ENCODE measurements at places on chromosomes 2 and 18.
A peak's percentile ranks its signal among the peaks of the same experiment; 100 is the strongest.

- no peak for DNase-seq
Observed at GRCh38 chr2:174383796-174384195, 11.7 kb upstream of the SCRN3 start.

- DNase-seq = no peak
Observed at GRCh38 chr2:25373269-25373981, 31.7 kb upstream of the DNMT3A start.

DNA sequence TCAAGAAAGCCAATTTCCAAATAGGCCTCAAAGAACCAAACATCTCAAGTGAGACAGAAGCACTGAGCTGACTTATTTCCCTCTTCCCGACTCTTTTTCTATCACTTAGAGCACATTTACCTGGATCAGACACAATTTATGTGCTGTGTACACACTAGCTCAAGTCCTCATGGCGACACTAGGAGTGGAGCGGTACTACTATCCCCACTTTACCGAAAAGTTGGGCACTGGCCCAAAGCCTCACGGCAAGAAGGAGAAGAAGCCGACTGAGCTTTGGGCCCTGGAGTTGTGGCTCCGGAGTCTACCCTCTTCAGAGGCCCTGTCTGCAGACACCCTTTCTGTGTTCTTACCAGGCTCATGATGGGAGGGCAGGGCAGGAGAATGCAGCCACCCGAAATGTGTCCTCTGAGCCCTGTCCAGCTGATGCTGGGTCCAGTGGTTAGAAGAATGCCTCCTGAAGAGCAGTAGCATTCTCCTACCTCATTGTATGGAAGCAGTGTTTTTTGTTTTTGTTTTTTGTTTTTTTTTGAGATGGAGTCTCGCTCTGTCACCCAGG lies 91.7 kb upstream of the CNGA3 start:
- no peak for DNase-seq

GRCh38 chr2:166881177-166881576 lies 7.1 kb upstream of the XIRP2 start:
- no peak for DNase-seq

DNA sequence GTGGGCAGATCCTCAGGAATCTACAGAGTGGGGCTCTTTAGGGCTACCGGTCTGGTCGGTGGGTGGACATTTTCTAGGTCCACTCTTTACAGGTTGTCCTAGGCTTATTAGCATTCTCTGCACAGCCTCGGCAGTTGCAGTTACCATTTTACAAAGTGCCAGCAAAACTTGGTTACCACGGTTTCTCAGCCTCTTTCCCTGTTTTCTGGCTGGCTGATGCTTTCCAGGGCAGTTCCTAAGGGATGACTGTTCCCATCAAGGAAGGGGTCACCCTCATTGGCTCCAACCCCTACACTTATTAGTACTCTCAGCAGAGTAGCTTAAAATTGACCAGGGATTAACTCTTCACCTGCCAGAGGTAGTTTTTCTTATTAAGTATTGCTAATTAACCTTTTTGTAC lies 2.0 kb upstream of the AQP4 start:
- no peak for DNase-seq

- DNase-seq = no peak
Observed at GRCh38 chr2:88090446-88091283, 23.0 kb downstream of the SMYD1 start.

DNA sequence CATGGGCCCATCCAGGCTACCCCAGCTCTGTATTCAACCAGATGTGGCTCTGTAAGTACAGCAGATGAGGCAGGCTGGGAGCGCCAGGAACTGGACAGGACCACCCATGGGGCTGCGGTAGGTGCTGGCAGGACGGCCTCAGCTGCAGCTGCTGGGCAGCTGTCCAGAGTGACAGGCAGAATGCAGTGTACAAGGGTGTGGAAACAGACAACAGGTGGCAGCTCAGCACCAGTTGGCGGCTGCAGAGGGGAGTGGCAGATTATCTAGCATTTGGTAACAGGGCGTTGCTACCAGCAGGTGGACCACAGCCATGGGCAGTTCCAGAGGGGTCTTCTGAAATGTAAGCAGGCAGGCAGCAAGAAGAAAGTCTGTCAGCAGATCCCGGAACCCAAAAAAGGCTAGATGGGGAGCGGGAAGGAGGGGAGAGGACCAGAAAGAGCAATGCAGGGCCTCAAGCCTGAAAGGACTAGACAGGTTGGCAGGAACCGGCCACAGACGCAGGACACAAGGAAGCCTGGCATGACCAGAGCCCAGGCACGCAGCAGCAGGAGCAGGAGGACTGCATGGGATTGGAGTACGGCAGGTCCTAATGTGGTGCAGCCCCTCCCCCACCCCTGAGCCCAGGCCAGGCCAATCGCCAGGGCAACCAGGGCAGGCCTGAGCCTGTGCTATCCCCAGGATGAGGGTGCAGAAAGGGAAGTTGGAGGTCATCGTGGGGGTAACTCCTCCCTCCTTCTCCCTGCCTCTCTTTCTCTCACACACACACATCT lies 24.7 kb downstream of the PKDCC start:
- peak; percentile 76 for DNase-seq

- DNase-seq = no peak
Observed at GRCh38 chr18:62771494-62772270, 56.3 kb downstream of the PHLPP1 start.

- DNase-seq = no peak
Observed at GRCh38 chr2:229454934-229455631, 184.0 kb upstream of the PID1 start.

DNA sequence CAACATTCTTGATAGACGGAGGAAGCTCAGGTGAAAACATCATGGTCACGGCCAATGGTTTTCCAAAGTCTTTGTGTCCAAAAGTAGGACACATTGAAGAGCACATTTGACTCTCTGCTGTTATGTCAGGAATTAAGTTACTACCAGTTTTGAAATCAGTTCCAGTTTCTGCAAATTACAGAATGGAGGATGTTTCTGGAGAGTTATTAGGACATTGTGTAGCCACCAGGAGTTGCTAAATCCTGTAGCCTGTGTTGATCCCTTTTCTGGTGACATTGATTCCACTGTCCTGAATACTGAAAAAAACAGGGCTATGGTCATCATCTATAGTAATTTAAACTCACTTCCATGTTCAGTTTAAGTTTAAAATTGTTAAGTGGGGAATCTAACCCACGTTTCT lies 15.3 kb downstream of the UPP2 start:
- DNase-seq = no peak

- no peak for DNase-seq
Observed at GRCh38 chr18:50749421-50749820, 70.4 kb downstream of the MRO start.

DNA sequence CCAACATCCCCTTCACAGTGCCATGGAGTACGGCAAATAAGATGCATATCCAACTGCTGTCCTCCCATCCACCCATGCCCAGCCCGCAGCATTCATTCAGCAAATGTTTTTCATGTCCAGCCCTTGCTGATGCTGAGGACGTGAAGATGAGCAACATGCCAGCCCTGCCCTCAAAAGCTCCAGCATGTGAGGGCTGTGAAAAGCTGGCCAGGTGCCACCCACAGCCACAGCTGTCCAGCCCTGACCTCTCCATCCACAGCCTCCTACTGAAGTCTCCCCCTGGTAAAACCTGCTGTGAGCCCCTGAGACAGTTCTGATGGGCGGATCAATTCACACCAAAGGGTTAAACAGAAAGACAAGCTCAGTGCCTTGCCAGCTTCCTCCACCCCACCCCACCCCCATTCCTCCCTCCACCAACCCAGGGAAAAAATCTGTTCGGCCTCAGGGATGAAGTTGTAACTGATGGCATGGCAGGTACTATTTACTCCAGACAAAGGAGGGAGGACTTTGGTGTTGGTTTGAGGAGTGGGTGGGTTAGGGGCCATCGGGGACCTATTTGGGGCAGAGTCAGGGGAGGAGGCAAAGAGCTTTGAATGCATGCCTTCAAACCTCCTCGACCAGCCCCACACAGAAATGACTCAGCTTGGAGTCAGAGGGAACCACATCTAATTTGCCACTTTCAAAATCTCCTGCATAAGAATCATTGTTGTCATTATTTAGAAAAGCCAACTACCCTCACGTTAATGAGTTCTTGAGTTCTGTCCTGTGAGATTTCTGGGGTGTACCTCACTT lies 4.3 kb downstream of the ZBTB7C start:
- DNase-seq = no peak

DNA sequence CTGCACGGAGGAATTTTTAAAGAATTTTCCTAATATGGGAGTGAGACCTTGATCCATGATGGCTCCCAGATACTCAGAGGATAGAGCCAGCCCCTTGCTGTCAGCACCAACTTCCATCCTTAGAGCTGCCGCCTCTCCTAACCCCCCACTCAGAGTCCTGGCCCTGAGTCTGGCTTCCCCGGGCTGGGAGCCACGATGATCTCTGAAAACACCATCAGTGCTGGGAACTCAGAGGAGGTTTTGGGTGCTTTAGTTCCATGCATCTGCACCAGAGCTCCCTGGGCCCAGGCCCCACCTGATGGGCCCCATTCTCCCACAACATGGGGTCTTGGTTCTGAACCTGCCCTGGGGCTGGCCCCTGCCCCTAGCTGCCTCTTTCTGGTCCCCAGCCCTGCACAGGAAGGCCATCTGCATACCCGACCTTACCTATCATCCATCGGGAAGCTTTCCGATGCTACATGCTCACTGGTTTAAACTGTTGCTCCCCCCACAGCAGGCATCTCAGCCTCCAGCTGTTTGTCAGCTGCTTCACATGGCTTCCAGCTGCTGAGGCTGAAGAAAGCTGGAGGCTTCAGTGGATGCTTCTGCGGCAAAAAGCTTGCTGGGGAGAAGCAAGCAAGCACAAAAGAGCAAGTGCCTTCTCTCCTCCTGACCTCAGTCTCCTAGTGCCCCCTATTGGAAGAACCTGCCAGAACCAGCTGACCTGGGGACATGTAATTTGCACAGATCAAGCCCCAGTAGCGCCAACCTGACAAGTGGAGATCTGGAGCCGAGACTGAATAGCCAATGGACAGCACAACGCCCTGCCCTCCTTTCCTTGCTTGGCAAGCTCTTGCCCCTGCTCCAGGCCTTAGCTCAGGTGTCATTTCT lies 24.2 kb upstream of the RHOB start:
- peak; percentile 51 for DNase-seq

- DNase-seq = no peak
Observed at GRCh38 chr2:73886357-73886756, 6.5 kb upstream of the ACTG2 start.

- no peak for DNase-seq
Observed at GRCh38 chr2:165674780-165675179, 119.3 kb downstream of the GALNT3 start.

DNA sequence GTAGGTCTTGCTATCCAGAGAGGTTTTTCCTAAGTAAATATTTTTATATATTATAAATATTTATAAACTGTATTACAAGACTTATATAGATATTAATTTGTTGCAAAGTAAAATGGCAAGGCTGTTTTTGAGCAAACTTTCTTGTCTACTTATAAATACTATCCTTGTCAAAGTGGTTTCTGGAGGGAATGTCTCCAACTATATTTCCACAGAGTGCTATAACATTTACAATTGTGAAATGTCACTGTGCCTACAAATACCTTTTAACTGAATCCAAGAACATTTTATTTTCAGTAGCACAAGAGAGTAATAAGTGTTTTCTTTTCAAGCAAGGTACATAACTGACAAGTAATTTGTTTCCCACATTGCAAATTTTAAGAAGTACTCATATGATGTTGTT lies 256.8 kb downstream of the ZNF385B start:
- DNase-seq = no peak

DNA sequence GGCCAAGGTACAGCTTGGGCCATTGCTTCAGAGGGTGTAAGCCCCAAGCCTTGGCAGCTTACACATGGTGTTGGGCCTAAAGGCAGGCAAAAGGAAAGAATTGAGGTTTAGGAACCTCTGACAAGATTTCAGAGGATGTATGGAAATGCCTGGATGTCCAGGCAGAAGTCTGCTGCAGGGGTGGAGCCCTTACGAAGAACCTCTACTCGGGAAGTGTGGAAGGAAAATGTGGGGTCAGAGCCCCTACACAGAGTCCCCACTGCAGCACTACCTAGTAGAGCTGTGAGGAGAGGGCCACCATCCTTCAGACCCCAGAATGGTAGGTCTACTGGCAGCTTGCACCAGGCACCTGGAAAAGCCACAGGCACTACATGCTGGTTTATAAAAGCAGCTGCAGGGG lies 124.2 kb downstream of the RPIA start:
- DNase-seq = no peak

DNA sequence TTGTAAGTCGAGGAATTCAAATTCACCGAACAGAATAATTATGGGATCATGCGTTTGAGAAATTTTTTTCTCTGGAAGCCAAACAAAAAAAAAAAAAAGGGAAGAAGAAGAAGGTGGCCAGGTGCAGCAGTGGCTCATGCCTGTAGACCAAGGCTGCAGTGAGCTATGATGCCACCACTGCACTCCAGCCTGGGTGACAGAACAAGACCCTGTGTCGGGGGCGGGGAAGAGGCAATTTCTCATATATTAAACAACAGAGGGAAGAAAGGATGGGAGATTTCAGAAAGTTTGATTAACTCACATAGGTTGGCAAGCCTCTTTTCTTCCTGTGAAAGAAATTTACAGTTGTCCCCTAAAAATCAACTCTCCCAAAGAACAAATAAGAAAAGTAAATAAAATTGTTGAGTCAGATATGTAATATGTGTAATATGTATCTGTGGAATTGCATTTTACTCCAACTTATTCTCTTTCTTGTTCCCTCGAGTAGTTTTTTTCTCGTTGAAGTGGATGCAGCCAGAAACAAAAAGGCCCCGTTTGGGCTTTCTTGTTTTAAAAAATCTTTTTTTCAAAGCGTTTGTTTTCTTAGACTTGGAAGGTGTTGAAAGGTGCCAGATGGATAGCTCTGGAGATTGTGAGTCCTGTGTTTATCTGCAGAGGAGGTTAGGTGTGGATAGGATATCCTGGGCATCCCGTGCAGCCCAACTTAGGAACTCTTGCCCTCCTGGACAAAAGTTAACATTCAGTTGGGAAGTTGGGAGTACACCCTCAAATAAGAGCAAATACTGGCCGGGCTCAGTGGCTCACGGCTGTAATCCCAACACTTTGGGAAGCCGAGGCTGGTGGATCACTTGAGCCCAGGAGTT lies 25.4 kb upstream of the FMNL2 start:
- no peak for DNase-seq

DNA sequence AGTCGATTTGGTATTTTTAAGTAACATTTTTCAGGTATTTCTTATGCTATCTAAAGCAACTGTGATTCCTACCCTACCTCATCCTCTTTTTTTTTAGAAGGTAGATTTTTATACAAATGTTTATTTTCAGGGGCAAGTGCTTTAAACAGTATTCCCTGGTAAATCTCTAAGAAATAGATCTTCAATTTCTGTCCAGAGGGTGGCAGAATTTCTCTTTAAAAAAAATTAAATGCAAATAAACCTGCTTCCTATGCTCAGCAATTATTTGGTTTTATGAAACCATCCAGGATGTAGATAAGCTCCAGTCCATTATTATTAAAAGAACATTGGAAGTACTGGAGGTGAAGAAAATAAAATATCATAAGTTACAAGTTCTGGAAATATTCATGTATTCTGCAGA lies 191.9 kb downstream of the MYO3B start:
- peak; percentile 71 for DNase-seq

- no peak for DNase-seq
Observed at GRCh38 chr18:73992242-73993022, 155.2 kb downstream of the FBXO15 start.

- DNase-seq = no peak
Observed at GRCh38 chr18:48877941-48878340, 72.8 kb downstream of the SMAD7 start.
